ENCODE measurements at places on chromosomes 7 and 10.

DNA sequence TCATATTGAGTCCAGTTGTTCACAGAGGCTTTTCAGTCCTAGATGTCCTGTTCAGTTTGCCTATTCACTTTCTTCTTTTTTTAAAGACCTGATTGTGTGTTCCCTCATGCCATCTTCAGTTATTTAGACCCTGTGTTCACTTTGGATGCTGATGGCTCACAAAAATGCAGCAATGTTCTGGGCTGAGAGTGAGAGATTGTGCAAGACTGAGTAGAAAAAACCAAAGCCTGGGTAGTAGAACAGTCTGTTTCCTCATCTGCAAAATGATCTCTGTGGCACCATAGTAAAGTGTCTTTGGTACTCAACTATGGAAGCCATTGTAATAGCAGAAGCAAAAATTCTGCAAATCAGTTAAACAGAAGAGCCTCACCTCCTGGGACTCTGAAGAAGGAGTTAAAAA, 43.2 kb downstream of the AKR1B1 start:
- no peak for DNase-seq

DNA sequence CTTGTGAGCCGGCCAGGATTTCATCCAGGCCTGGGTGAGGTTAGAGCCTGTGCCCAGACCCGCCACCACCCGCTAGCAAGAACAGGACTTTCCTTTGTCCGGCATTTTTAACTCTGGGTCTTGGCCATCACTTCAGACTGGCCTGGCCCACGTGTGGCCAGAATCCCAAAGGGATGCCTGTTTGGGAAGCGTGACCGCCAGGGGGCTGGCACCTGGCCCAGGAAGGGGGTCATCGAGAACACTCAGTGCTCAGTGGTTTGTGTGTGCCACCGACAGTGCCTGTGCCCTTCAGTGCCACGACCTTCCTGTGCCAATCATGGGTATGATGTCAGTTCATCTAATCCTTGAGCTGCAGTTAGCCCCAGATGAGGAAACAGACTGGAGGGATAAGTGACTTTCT, 85.0 kb downstream of the ZMIZ1 start:
- DNase-seq, result no peak

- DNase-seq, result peak; percentile 74
These were observed 354.9 kb upstream of the SEMA3C start for GRCh38 chr7:81273601-81274397.

- DNase-seq, result peak; percentile 53
These were observed 29.6 kb upstream of the PSAP start for GRCh38 chr10:71880425-71881306.

GRCh38 chr7:82926477-82926876, 236.2 kb downstream of the PCLO start:
- DNase-seq, result no peak

DNA sequence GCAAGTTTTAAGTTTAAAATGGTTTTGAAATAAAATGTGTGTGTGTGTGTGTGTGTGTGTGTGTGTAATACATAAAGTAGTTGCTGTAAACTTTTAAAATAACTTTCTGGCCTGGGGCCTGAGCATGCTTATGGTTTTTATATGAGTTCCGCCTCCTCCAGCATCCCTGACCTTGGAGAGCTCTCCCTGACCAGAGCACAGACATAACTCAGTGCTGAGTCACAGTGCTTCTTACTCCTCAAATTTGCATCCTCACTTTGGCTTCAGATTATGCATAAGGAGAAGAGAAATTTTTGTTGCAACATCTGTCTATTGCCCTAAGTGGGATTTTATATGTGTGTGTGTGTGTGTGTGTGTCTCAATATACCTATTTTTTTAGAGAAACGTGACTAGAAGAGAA, 200.8 kb downstream of the ELMO1 start:
- DNase-seq, result no peak

DNA sequence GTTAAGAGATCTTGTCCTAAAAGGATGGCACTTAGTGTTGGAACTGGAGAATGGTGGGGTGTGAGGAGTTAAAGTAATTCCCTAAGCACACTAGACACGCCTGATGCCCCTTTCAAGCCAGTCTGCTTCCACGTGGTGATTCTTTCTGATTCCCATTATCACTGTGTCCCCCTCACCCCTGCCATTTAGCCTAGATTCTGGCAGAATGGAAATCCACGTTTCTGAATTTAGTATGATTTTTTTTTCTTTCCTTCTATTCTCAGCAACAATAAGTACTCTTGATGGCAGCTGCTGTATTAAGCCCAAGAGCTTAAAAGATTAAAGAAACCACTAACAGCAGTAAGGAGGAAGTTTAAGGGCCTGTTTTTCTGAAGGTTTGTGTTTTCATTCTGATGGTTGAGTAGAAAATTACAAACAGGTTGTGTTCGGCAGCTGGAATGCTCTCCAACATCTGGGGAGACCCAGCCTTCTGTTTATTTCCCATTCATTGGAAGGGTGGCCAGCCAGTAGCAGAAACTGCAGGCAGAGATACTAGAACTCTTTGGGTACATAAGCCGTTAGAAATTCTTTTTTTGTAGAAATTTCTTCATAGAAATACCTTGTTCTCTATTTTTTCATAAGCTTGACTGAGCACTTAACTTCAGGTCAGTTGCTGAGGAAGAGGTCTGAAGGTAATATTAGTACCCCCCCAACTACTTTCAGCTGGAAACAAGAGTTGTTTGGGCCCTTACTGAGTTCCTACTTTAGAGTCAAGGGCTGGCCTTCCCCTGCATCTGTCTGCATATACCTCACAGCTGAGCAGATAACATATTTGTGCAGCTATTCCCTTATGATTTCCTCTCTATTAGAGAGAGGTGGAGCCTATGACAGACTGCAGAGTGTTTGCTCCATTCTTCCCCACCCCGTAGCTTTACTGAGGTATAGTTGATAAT, 355.1 kb downstream of the AUTS2 start:
- DNase-seq, result peak; percentile 15

DNA sequence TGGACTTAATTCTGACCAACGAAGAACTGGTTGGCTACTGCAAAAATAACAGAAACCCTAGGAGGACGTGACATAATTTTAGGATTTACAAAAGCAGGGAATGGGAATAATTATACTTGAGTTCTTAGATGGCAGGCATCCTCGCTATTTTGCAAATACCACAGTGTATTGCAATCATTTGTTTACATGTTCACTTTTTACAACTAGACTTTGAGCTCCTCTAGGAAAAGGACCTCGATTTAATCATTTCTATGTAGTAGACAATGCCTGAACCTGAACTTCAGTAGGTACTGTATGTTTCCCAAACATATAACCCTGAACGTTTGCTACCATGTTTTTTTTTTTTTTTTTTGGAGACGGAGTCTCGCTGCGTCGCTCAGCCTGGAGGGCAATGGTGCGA, 137.7 kb downstream of the CNOT4 start:
- DNase-seq, result no peak

GRCh38 chr7:54112567-54112966, 429.6 kb upstream of the VSTM2A start:
- no peak for DNase-seq

DNA sequence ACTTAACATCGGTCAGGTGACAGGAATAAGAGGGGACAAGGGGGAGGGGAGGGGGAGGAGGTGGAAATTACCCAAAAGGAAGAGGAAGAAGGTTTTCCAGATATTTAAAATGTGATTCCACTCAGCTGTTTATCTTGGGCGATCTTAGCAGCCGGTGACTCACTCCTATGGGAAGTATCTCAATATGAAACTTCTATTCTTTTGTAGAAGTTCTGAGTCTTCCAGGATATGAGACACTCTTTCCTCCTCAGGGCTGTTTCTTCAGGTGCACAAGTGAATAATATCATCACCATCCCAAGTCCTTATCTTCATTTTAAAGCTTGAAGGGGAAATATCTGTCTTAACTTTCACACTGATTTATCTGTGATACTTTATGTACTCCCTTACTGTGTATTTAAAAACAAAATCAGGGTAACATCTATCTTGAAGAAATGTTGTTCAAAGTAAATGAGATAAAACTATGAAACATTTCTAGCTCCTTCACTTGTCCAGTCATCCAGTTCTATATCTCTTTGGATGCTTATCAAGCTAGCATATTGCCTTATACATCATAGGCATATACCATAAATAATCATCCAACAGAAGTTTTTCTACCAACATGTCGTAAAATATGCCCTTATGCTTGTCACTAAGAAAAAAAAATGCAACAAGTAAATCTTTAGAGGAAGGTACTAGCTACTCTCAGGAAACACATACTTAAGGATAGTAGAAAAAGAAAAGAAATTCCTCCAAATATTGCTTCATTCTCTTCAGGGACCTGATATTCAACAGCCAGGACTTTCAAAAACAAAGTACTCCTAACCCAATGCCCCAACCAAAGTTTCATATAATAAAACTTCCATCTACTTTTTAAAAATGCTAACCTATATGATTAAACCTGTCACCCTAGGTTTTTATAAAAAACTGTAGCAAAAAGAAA, 13.7 kb downstream of the DOCK4 start:
- DNase-seq, result no peak

DNA sequence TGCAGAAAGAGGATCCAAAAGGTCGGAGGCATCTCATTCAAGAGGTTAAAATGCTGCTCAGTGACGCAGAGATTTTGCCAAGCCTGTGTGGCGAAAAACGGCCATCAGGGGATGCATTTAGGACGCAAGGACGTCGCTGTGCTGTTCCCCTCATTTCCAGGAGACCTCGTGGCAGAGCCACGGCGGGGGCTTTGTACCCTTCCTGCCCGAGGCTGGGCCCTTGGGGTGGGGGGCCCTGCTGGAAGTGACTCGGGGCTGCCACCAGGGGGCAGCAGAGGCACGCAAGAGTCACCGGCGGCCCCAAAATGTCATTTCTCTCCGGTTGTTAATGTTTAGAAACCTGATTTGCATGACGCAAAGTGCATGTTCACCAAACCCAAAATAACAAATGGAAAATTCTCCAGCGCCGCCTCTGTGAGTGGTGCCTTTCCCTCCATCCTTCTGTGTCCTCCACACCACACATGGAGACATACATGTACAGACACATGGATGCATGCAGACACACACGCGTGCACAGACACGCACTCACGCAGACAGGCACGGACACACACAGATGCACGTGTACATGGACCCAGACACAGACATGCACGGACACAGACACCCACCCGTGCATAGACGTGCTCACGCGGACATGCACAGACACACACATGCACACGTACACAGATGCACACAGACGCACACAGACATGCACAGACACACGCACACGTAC, 51.0 kb upstream of the NKX6-2 start:
- DNase-seq, result peak; percentile 17

DNA sequence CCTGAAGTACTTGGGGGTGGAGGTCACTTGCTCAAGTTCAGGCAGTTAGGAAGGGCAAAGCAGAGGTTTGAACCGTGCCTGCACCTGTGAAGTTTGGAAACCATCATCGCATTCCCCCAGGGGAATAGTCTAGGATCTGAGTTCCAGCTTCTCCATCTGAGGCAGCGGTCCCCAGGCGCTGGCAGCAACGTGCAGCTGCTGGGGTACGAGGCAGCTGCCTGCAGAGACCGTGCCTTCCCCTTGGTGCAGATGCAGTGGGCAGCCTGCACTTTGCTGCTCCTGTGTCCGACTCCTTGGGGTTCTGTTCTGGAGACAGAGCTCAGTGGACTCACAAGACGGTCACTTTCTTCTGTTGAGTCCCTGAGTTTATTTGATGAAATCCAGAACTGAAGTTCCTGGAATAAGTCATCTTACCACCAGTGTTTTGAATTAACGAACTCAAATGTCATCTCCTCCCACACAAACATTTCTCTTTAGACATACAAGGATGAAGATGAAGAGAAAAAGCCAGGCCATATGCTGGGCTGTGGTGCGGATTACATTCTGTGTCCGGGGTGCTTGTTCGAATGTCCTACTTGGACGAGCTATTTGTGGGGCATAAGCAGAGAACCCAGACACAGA, 19.9 kb upstream of the GIMAP8 start:
- DNase-seq, result no peak

GRCh38 chr7:116899308-116899707, 36.9 kb downstream of the CAPZA2 start:
- DNase-seq, result no peak

GRCh38 chr10:43679509-43679908, 30.8 kb upstream of the ZNF32 start:
- DNase-seq, result peak; percentile 77

GRCh38 chr7:102047-102711, 90.2 kb upstream of the FAM20C start:
- no peak for DNase-seq

DNA sequence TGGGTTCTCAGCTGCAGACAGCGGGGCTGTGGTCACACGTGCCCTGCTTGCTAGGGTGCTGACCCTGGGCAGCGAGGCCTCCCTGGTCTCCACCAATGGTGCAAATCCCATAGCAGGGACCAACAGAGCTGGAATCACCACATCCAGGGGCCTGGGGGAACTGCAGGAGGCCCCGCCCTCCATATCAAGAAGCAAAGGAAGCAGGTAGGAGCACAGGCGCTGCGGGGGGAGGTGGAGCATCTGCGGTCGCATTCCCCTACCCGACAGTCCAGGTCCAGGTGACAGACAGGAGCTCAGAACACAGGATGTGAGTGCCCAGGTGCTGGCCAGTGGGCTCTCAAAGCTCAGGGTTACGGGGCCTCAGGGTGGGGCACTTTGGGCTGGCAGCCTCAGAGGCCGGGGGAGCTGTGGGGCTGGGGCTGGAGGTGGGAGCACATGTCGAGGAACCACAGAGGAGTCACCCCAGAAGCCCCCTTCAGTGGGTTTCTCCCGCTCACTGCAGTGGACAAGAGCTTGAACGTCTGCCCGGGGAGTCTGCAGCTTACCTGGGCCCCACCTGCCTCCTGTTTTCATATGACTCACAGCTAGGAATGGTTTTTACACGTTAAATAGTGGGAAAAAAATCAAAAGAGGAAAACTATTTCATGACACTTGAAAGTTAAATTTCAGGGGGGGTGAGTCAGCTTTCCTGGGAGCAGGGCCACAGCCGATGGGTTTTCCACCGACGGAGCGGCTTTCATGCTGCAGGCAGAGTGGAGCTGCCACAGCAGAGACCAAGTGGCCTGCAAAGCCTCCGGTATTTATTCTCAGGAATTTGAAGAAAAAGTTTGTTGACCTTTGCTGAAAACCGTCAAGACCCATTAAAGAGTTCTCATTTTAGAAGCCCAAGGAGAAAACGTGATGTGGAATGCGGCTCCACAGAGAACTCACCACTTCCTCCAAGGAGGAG, 148.7 kb upstream of the PPP2R2D start:
- DNase-seq, result no peak

- DNase-seq, result peak; percentile 36
These were observed 60.3 kb upstream of the IL6 start for GRCh38 chr7:22666732-22667131.

- DNase-seq, result no peak
These were observed 37.7 kb upstream of the HDAC9 start for GRCh38 chr7:18457832-18458231.

DNA sequence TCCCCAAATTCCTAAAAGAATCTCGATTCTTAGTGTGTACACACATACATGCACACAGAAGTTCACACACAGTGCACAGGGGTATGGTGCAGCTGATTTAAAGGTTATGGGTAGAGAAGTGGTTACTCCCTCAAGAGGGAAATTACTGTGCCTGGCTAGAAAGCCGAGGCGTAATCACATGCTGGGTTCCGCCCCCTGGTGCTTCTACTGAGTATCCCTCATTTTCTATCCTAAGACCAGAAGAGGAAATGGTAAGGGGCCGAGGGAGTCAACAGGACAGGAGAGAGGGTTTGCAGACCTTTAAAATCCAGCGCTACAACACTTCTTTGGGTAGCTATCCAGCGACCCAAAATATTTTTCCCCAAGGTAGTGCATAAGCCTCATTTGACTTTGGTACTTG, 147.3 kb upstream of the TMEM196 start:
- no peak for DNase-seq
